ENCODE measurements at places on chromosomes 7 and 10.

DNA sequence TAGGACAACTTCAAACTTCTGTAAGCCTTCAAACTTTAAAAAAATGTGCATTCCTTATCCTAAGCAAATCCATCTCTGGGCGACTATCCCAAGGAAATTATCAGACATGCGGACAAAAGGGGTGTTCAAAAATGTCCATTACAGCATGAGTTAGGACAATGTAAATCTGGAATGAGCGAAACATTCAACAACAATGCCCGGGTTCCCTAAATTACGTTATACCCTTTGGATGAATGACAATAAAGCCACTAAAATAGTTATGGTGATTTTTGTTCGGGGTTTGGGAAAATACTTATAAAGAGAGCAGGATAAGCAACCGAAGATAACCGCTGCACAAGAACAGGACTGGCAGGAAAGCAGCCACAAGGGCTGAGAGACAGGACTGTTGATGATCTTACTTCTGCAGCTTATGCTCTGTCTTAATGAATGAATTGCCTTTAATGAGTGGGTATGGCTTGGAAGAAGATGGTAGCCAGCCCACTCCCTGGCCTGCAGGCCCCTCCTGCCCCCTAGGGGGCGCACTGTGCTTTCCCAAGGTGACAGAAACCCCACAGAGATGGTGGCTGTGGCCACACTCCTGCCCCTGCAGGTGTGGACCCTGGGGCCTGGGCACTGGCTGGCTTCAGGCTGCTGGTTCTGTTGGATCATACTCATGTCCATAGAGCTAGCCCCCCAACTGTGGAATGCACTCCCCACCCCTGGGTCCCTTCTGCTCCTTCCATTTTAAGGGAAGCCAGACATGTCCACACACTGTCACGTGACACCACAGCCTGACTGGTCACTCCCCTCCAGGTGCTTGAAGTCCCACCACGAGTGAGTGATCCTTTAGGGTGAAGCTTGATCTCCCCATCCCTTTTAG lies 45.0 kb downstream of the ZCCHC24 start:
- peaks cover 6% of the 10 kb centered on the region for H3K27me3 ChIP-seq
- H3K4me3 ChIP-seq, result no peak overlapping the region
- no peaks in the 10 kb centered on the region for H3K4me1 ChIP-seq
- H3K36me3 ChIP-seq, result no peaks in the 10 kb centered on the region
- peak; percentile 75 for DNase-seq

DNA sequence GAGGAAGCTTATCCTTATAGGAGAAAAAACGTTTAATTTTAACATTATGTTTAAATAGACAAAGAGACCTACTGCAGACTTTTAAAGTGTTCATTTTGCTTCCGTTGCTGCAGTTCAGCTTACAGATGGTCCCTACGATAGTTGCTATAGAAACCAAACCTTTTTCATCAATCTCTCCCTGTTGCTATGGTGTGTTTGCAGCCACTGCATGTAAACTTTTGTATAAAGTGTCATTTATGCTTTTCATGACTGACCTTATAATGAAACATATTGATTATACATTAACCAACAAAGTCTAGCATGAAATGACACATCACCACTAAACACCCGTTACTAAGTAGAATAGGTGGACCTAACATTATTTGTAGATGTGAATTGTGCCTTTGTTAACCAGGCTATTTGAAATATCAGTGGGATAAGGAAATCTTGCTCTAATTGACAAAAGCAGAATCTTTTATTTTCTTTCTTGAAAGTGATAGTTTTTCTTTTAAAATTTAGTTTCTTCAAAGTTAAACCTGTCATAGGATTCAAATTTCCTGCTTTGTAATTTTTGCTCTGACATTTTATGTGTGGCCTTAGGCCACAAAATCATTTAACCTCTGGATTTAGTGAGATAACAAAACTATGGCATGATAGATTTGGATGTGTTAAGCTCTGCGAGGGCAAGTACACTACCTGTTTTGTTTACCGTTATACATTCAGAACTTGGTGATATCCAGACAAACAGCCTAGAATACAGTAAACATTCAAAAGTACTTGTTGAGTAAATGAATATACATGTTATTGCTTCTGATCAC lies 64.0 kb downstream of the CACNB2 start:
- H3K36me3 ChIP-seq, result no peaks in the 10 kb centered on the region
- no peaks in the 10 kb centered on the region for H3K27me3 ChIP-seq
- no peak for DNase-seq
- peaks cover 3% of the 10 kb centered on the region for H3K4me1 ChIP-seq

DNA sequence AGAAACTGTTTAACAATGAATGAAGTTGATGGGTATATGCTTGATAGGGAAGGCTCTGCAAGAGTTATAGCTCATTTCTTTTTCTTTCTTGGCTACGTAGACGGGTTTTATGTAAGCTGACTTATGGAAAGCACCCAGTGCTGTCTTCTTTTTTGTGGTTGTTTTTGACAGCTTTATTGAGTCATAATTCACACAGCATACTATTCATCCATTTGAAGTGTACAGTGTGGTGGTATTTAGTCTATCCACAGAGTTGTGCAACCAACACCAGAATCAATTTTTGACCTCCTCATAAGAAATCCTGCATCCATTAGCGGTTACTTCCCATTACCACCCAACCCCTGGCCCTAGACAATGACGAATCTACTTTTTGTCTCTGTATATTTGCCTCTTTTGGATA lies 240.6 kb upstream of the KIAA1217 start:
- no peaks in the 10 kb centered on the region for H3K36me3 ChIP-seq
- H3K27me3 ChIP-seq, result no peaks in the 10 kb centered on the region
- no peaks in the 10 kb centered on the region for H3K4me1 ChIP-seq
- DNase-seq, result no peak
- H3K4me3 ChIP-seq, result no peak overlapping the region
- H3K27ac ChIP-seq, result no peak overlapping the region

DNA sequence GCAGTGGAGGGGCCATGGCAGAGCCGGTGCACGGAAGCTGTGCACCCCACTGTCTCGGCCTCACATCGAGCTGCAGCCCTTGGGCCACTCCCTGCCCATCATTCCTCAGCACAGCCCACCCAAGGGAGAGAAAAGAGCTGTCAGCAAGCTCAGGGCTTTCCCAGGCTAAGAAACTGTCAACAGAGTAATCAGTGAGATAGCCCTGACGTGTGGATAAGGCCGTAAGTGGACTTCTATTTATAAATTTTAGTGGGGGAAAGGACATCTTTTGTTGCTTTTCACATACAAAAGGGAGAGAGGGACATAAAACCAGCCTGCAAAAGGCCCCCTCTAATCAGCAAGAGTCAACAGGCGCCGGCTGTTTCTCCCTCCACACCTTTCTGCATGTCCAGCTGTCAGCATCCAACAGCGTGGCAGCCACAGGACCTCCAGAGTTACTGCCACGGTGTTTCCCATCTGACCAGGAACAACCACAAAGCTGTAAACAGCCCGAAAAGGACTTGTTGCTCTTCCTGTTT lies 56.8 kb upstream of the DDC start:
- no peak overlapping the region for H3K27ac ChIP-seq
- H3K4me3 ChIP-seq, result no peak overlapping the region
- H3K36me3 ChIP-seq, result no peaks in the 10 kb centered on the region
- no peaks in the 10 kb centered on the region for H3K4me1 ChIP-seq
- DNase-seq, result no peak

- H3K36me3 ChIP-seq, result no peaks in the 10 kb centered on the region
- no peak for DNase-seq
- H3K27ac ChIP-seq, result no peak overlapping the region
Observed at GRCh38 chr10:82319562-82319961, 444.6 kb downstream of the NRG3 start.

DNA sequence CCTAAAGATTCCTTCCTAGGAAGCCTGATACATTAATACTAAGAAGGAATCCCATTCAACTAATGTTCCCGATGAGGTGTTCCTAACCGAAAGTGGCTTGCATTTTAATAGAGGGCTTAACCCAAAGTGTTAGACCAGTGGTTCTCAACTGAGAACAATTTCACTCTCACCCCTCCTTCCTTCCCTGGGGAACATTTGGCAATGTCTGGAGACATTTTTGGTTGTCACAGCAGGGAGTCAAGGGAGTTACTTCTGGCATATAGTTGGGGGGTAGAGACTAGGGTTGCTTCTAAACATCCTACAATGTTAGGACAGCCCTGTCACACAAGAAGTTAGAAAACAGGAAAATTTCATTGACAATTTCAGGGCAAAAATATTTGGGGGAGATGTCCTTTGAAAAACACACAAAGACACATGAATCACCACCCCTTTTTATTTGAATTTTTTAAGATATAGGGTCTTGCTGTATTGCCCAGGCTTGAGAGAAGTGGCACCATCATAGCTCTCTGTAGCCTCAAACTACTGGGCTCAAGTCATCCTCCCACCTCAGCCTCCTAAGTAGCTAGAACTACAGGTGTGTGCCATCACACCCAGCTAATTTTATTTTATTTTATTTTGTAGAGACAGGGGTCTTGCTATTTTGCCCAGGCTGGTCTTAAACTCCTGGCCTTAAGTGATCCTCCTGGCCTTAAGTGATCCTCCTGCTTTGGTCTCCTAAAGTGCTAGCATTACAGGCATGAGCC lies 50.7 kb downstream of the WNT2 start:
- no peak overlapping the region for H3K27ac ChIP-seq
- peaks cover 12% of the 10 kb centered on the region for H3K27me3 ChIP-seq
- H3K4me3 ChIP-seq, result no peak overlapping the region
- H3K4me1 ChIP-seq, result no peaks in the 10 kb centered on the region

DNA sequence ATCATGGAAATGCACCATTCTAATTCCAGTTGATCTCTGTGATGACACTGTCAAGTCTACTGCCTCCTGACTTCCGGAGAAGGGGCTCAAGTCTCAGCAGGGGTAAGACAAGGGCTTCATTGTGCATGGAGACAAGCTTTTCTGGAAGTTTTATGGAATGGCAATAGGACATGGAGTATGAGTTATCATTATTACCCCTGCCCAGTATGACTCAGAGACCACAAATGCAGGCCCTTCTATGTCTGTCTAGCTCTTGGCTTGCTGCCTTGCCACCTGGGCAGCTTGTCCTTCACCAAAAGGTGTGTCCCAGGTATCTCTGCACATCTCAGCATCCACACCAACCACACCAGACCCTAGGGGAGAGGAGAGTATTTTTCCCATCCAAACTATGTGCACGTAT lies 34.9 kb upstream of the KIAA1217 start:
- no peaks in the 10 kb centered on the region for H3K36me3 ChIP-seq
- DNase-seq, result no peak
- H3K4me1 ChIP-seq, result no peaks in the 10 kb centered on the region
- H3K4me3 ChIP-seq, result no peak overlapping the region

DNA sequence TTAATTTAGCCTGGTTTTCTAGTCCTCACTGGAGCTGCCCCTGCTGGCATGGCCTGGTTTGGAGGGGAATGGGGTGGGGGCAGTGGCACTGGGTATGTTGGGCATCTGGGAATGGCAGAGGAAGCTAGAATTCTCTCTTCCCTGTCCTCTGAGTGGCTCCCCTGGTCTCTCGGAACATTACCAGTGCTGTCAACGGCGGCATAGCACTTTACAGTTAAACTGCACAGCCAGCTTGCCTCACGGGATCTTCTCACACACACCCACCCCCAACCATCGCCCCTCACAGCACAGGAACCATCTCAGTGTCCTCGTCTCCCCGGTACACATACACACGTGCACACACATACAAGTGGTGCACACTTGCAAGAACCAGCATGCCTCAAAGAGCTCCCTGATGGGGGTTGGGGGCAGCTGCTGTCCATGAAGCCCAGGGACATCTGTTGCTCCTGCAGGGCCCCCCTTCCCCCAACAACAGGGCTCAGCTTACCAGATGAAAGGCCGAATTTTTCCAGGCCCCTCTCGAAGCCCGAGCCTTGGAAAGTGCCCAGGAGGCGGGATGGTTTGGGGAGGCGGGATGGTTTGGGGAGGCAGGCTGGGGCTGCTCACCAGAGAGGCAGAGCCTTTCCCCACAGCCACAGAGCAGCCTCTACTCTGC lies 41.0 kb downstream of the TSPAN15 start:
- no peak overlapping the region for H3K4me3 ChIP-seq
- no peak overlapping the region for H3K27ac ChIP-seq
- no peaks in the 10 kb centered on the region for H3K4me1 ChIP-seq
- DNase-seq, result no peak

GRCh38 chr10:50397312-50398140 lies 146.2 kb upstream of the ASAH2 start:
- no peak overlapping the region for H3K27ac ChIP-seq
- no peak overlapping the region for H3K4me3 ChIP-seq
- H3K36me3 ChIP-seq, result peaks cover 3% of the 10 kb centered on the region
- no peak for DNase-seq

- H3K27me3 ChIP-seq, result peaks cover 7% of the 10 kb centered on the region
- no peaks in the 10 kb centered on the region for H3K36me3 ChIP-seq
- H3K4me3 ChIP-seq, result no peak overlapping the region
- DNase-seq, result no peak
- H3K4me1 ChIP-seq, result peaks cover 26% of the 10 kb centered on the region
Observed at GRCh38 chr10:70268376-70268775, 15.4 kb downstream of the NPFFR1 start.

GRCh38 chr7:19061331-19061730 lies 56.1 kb downstream of the TWIST1 start:
- H3K4me3 ChIP-seq, result no peak overlapping the region
- no peaks in the 10 kb centered on the region for H3K4me1 ChIP-seq
- H3K27me3 ChIP-seq, result no peaks in the 10 kb centered on the region
- H3K36me3 ChIP-seq, result no peaks in the 10 kb centered on the region
- DNase-seq, result no peak

DNA sequence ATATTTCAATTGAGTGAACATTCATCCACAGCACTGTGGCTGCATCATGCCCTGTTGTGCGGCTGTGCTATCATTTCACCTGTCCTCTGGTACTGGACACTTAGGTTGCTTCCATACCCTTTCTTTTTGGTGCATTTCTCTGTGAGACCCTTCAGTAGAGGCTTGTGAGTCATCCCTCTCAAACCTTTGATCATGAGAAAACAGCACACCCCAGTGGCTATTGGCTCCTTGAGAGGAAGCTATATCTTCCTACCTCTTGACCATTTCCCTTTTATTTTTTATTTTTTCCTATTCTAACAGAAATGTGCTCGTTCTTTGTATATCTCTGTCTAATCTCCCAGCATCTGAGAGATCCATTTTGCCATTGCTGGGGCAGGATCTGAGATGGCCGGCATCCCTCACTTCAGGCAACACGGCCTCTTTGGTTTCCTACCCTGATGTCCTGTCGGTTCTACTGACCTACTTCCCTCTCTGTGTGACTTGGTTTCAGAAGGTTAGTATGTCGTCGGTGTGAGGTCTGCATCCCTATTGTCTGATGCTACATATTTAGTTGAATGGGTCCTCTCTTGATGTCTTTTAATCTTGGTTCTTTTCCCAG lies 23.8 kb upstream of the PIK3AP1 start:
- no peak for DNase-seq
- H3K27me3 ChIP-seq, result peaks cover 4% of the 10 kb centered on the region
- H3K36me3 ChIP-seq, result no peaks in the 10 kb centered on the region
- H3K4me1 ChIP-seq, result peaks cover 32% of the 10 kb centered on the region
- peak overlapping the region; percentile 55 for H3K27ac ChIP-seq

GRCh38 chr7:102234131-102234530 lies 52.5 kb upstream of the SH2B2 start:
- no peaks in the 10 kb centered on the region for H3K4me1 ChIP-seq
- peaks cover 6% of the 10 kb centered on the region for H3K36me3 ChIP-seq
- DNase-seq, result no peak

GRCh38 chr7:100433592-100434296 lies 2.6 kb downstream of the PPP1R35 start:
- peaks cover 56% of the 10 kb centered on the region for H3K36me3 ChIP-seq
- peak overlapping the region; percentile 94 for H3K4me3 ChIP-seq
- peaks cover 8% of the 10 kb centered on the region for H3K27me3 ChIP-seq
- peaks cover 59% of the 10 kb centered on the region for H3K4me1 ChIP-seq
- H3K27ac ChIP-seq, result peak overlapping the region; percentile 80

Data from activated naive CD8-positive, alpha-beta T cell treated with anti-CD3 and anti-CD28 coated beads, Interleukin-2, amount 50 U/mL, for 24 hours (primary cell).